ENCODE measurements at places on chromosomes 6 and 20.

GRCh38 chr6:37244430-37245310 is 12.9 kb upstream of the TBC1D22B start:
- no peak for DNase-seq

GRCh38 chr20:49843139-49843538 is 30.5 kb downstream of the SLC9A8 start:
- DNase-seq = no peak

DNA sequence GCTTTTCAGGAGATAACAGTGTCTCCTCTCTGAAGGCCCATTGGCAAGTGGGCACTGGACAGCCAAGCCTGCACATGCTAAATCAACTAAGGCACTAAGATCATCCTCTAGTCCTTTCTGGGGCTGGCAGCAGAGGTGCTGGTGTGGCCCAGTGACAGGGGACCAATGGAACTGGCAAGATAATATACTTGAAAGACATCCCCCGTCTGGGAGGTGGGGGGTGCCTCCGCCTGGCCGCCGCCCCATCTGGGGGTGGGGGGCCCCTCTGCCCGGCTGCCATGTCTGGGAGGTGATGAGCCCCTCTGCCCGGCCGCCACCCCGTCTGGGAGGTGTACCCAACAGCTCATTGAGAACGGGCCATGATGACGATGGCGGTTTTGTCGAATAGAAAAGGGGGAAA is 223.3 kb downstream of the UNC5CL start:
- no peak for DNase-seq

- peak; percentile 27 for DNase-seq
These were observed 33.2 kb upstream of the PNISR start for GRCh38 chr6:99458319-99458718.

GRCh38 chr20:52760791-52761190 is 211.4 kb upstream of the TSHZ2 start:
- peak; percentile 34 for DNase-seq

DNA sequence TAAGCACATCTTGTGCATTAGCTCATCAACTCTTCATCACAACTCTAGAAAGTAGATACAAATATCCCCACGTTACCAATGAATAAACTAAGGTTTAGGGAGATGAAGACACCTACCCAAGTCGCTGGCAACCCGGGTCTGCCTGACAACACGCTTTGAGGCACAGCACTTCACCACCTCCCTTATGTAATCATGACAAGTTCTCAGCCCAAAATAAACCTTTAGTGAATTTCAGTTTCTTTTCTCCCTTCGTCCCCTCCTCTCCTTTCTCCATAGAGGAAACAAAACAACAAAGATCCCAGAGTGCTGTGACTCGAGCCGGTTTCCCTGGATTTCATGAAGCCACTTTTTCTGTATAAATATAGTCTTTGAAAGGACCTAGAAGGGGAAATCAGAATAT is 105.4 kb downstream of the MAFB start:
- DNase-seq = no peak

DNA sequence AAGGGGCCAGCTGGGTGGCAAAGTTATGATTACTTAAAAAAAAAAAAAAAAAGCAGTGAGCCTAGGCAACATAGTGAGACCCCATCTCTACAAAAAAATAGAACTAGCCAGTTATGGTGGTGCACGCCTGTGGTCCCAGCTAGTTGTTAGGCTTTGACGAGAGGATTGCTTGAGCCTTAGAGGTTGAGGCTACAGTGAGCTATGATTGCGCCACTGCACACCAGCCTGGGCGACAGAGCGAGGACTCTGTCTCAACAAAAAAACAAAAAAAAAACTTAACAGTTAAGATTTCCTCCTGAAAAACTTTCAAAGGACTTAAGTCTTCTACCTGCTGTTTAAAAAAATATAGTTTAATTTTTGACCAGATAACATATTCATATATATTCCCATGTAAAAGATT is 2.4 kb downstream of the GTSF1L start:
- DNase-seq = no peak

GRCh38 chr6:16007146-16007545 is 121.7 kb upstream of the MYLIP start:
- no peak for DNase-seq

DNA sequence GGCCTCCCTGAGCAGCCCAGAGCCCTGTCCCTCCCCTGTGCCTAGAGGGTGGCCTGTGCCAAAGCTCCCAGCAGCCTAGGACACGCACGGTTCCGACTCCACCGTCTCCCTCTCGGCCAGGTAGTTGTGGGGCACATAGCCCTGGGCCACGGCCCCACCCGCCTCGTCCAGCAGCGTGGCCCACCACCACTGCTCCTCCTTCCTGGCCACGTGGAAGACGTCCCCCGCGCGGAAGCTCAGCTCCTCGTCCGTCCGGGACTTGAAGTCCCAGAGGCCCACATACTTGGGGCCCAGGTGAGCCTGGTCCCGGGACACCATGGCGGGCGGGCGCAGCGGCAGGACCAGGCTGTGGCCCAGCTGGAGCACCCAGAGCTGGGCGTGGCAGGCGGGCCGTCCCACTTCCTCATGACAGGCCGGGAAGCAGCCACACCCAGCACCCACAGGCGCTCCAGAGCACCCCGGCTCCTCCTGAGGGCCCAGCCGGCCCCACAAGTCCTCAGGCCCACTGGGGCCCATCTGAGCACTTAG is at the start of gene PTK6:
Gene PTK6 (minus strand): TSS at position 380 of the 528 bp plus-strand sequence. CDS start 62 bp downstream, at position 318.
- DNase-seq = no peak

DNA sequence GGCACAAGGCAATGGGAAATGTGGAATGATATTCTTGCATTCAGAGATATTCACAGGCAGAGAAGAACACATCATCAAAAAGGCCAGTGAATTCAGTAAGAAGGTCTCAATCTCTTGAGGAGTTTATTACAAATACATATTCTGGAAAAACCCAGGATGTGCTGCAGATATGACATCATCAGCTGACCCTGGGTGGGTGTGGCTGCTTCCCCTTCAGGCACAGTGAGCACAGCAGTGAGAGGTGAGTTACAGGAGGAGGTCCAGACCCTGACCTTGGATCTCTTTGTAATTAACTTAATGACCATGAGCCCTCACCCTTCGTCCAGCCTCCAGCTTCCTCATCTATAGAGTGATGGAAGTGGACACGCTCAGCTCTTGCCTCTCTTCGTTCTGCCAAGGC is 147.5 kb upstream of the SYNDIG1 start:
- DNase-seq = no peak

- peak; percentile 73 for DNase-seq
These were observed 27.9 kb downstream of the SDCBP2 start for GRCh38 chr20:1301031-1301529.

- no peak for DNase-seq
These were observed 5.5 kb downstream of the CST7 start for GRCh38 chr20:24954566-24954965.

- no peak for DNase-seq
These were observed 425.3 kb upstream of the NOX3 start for GRCh38 chr6:155880900-155881299.

GRCh38 chr6:106630366-106630765 is 988 bp downstream of the QRSL1 start:
- DNase-seq = no peak

GRCh38 chr20:3800256-3800877 is 4.3 kb downstream of the CDC25B start:
- peak; percentile 87 for DNase-seq

GRCh38 chr20:42005211-42005610 is 387.0 kb upstream of the CHD6 start:
- no peak for DNase-seq

GRCh38 chr20:8066662-8067061 is 47.1 kb upstream of the TMX4 start:
- DNase-seq = no peak

- no peak for DNase-seq
These were observed 15.3 kb upstream of the CDH4 start for GRCh38 chr20:61236713-61237112.

DNA sequence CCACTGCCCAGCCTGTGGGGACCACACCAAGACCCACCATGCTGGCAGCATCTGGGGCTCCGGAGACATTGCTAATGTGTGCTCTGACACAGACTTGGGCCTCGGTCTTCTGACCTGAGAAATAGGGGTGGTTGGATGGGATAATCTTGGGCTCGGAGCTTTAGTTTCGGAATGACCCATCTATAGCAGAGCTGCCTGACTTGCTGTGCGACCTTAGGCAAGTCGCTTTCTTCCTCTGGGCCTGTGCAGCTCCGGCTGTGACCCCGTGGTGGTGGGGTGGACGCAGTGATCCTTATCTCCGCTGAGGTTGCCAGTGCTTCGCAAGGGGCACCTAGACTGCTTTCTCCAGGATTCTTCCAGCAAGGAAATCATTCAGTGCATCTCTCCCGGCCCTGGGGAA is 43.7 kb downstream of the CEBPB start:
- DNase-seq = no peak

- DNase-seq = no peak
These were observed 96.8 kb downstream of the B3GAT2 start for GRCh38 chr6:70860045-70860444.

DNA sequence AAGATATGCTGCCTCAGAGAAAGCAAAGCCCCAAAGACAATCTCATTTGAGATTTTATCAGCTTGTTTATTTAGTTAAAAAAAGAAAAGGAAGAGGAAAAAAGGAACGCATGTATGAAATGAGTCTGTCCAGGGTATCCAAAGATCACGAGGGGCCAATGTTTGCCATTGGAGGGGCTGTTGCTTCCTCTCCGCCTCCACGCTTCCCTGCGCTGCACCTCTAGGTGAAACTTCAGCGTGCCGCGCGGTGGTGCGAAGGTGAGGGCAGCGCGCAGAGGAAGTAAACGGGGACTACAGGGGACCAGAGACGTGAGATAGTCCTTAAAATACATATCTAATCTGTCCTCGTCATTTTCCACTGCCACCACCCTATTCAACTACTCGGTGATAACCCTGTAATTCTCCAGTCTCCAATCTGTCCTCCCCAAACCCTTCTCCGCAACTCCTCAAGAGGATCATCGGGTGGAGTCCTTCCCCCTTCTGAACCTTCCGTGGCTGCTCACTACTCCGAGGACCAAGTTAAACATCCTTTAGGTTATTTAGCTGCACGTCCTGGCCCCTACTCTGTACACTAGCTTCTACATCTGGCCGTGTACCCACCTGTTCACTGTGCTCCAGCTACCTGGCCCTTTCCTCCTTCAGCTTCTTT is 1.1 kb upstream of the DCBLD1 start:
- DNase-seq = peak; percentile 36

- no peak for DNase-seq
These were observed 15.2 kb downstream of the TFEB start for GRCh38 chr6:41720262-41720620.

Data from H9 (cell line).